ENCODE measurements at places on chromosomes 1 and 21. TPM values are rescaled to one million over a fixed set of nuclear protein-coding genes. Genes with fewer than 3 reads are reported as not detected.

- DNase-seq, result no peak
Observed at GRCh38 chr1:93675931-93676330, 5.7 kb downstream of the BCAR3 start.

DNA sequence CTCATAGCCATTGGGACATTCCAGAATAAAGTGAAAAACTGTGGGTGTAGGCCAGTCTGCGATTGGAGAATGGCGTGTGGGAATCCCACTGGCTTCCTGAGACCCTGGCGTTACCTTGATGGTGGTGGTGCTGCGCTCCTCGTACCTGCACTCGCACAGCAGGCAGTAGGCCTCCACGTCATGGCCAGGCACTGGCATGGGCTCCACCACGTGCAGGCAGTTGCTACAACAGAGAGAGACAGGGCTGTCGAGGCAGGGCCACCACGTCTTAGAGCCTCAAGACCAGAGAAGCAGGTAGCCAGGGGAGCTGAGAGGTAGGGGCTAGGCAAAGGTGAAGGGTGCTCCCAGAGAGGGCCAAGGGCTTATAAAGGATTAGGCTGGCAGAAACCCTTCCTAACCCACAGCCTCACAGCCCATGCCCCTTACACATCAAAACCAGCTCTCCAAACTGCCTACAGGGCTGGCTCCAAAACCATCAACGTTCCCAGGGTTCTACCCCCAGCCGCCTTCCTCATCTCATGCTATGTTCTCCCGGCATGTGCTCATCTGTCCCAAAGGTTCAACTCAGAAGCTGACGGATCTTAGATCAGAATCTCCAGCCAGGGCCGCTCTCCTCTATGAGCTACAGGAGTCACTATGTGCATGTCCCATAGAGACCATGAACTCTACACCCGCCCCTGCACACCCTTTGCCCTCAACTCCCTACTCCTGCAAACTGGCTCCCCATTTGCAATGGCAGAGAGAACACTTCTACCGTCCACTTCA is 7.5 kb downstream of the TMEM9 start:
- DNase-seq, result no peak

DNA sequence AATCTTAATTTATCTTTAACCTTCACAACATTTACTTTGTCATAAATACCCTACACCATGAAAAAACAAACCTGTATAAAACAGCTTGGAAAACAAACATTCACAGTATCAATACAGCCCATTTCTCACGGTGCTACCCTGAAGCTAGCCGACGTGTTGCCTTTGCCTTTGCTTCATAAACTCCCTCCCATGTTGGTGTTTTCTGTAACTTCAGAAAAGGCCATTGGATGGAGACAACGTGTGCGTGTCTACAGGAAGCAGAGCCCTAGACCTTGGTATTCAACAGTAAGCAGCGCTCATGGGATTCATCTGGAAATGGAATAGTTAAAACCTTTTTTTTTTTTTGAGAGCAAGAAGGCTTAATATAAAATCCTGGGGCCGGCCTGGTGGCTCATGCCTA is 7.2 kb upstream of the PRDM15 start:
- DNase-seq, result no peak

DNA sequence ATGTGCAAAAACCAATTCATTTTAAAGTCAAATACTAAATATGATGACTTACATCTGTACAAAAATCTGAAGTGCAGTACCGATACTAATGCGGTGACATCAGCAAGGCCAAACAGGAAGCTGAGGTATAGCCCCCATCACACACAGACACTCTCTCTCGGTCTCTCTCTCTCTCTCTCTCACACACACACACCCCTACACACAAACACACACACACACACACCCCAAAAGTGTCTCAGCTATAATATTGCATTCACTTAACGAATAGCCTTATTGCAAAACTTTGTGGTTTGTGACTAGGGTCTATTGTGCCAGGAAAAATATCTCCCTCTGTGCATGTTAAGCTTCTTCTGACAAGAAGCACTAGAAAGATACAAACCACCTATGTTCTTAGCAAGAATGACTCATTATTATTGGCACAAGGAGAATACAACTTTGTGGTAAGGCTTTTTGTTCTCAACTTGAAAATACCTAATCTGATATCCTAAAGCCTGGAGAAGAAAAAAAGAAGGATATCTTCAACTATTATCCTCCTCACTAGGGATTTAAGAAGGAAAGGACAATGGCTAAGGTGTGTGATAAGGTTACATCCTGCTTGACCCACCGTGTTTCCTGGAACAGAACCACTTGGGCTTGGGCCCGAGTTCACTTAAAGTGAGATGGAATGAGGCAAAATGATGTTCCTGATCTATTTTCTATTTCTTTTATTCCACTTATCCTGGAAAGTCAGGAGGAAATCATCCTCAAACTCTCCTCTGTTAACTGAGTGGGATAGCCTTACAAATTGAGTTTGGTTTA is 107.1 kb downstream of the NIBAN1 start:
- DNase-seq, result no peak

GRCh38 chr1:171427852-171428471 is 57.4 kb upstream of the PRRC2C start:
- no peak for DNase-seq

GRCh38 chr1:214523124-214523824 is 28.1 kb downstream of the PTPN14 start:
- no peak for DNase-seq

The CCDC27 gene
- not detected for total RNA-seq

The GBP7 gene
- not detected for total RNA-seq
